CD4-positive, alpha-beta T cell treated with Interleukin-2 at 100 ng/mL for 4 hours (primary cell): ENCODE measurements at places on chromosomes 2 and 18.

GRCh38 chr2:106012591-106013347, 181.3 kb downstream of the UXS1 start:
- DNase-seq, result no peak

DNA sequence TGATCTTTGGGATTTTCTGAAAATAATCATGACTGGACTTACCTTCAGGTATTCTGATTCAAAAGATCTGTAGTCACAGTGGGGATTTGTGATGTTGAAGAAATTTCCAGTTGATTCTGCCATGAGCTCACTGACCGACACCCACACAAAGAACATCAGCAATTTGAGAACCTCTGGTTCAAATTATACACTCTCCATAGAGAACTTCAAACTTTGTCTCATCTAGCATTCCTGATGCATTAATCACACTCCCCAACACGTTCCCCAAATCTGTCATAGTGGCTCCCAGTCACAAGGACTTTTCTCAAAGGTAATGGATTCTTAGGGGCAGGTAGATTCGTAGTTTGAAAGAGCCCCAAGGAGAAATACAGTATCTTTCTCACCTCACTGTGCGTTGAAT, 584.3 kb downstream of the FBXO15 start:
- DNase-seq, result no peak

- DNase-seq, result no peak
These were observed 685.4 kb upstream of the NRXN1 start for GRCh38 chr2:51717312-51717711.

DNA sequence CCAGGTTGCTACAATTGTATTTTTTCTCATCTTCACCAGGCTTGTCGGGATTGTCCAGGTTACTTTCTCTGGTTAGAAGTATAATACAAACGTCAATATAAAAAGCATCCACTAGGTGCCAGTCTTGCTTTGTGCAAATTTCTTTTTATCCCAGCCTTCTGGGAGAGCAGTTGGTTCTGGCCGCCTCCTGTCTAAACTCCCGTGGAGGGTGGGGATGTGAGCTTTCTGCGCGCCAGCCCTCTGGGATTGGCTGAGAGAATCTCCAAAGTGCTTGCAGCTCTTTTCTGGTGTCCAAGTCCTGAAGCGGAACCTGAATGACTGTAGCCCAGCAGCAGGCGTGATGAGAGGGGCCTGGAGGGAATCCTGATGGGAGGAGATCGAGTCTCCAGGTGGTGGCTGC, 22.4 kb upstream of the TOGARAM2 start:
- peak; percentile 71 for DNase-seq

DNA sequence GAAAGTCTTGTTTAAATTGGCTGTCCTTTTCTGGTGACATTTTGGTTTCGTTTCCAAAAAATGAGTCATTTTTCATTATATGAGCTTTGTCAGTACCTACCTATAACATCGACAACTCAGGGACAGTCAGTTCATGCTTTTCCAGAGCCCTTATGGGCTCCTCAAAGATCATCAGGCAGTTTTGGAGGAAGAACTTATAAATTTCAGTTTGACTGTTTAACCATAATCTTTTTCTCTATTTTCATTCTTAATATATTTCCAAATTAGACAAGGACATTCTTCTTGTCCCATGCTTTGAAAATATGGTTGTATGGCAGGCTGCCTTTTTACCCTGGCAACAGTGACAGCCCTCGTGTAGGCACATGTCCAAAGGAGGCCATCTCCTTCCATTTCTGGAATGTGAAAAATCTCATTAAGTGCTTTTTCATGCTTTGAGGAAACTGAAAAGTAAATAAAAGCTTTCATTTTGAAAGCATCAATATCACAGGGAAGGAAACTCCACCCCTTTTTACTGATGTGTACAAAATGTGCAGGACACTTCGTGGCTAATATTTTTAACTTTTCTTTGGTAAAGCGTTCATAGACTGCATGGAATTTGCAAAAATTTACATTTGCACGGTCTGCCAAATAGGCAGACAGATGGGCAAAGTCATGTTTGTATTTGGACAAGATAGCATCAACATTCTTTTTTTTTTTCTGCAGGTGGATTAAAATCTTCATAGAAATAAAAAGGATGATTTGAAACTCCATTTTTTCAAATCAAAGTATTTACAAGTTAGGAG, 7.2 kb upstream of the PROC start:
- peak; percentile 38 for DNase-seq

GRCh38 chr2:9944330-9944758, 7.1 kb upstream of the GRHL1 start:
- no peak for DNase-seq

DNA sequence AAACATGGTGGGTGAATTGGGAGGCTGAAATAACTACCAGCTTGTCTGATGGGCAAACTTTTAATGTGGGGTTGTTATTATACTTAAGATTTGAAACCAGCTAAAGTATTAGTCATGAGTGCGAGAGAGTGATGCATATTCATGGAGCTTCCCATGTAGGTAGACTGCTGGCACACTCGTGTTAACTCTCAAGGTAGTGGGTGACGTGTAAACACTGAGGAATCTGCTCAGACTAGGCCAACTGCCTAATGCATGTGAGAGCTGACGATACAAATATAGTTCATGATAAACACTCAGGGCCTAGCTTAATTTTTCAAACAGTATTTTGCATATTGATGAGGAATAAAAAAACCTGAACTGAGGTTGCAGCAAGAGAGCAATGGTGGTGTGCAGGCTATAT, 1165.7 kb upstream of the PIK3C3 start:
- DNase-seq, result no peak

DNA sequence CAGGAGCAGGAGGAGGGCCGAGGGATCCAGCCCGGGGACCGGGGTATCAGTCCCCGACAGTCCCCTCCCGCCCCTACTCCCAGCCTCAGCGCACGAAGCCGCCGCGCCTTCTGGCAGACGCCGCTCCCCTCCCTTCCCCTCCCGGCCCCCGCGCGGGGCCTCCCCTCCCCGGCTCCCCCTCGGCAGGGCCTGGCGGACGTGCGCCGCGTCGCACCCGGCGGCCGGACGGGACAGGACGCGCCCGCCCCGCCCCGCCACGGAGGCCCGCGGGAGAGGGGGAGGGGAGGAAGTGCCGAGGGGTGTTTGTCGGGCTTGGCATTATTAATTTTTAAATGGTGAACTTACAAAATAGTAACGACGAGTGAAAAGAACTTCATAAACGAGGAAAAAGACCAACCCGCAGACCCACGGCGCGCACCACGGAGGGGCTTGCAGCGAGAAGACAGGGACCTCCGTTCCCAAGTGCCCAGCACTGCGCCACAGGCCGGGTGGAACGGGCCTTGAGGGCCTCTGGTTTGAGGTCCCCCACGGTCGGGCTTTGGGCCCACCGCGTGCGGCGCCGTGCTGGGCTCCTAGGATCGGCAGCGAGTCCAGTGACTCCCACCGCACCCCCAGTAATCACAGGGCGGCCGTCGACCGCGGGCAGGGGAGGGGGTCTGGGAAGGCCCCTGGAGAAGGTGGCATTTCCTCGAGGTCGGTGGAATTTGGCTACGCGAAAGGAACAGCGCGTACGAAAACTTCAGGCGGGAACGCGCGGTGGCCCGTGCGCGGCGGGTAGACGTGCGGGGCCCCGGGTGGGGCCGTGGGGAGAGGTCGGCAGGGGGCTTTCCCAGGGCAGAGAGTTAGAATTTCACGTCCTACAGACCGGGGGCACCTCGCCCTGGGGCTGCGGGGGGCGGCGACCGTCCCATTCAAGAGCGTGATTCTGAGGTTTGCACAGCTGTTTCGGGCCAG, 954 bp upstream of the CTDSP1 start:
- peak; percentile 66 for DNase-seq

GRCh38 chr2:72155151-72155550, 7.5 kb upstream of the CYP26B1 start:
- no peak for DNase-seq

GRCh38 chr2:8805278-8806210, 31.9 kb downstream of the KIDINS220 start:
- DNase-seq, result no peak

GRCh38 chr18:44453505-44453904, 227.2 kb upstream of the SETBP1 start:
- DNase-seq, result no peak

GRCh38 chr2:179677746-179678505, 183.5 kb downstream of the ZNF385B start:
- DNase-seq, result no peak

DNA sequence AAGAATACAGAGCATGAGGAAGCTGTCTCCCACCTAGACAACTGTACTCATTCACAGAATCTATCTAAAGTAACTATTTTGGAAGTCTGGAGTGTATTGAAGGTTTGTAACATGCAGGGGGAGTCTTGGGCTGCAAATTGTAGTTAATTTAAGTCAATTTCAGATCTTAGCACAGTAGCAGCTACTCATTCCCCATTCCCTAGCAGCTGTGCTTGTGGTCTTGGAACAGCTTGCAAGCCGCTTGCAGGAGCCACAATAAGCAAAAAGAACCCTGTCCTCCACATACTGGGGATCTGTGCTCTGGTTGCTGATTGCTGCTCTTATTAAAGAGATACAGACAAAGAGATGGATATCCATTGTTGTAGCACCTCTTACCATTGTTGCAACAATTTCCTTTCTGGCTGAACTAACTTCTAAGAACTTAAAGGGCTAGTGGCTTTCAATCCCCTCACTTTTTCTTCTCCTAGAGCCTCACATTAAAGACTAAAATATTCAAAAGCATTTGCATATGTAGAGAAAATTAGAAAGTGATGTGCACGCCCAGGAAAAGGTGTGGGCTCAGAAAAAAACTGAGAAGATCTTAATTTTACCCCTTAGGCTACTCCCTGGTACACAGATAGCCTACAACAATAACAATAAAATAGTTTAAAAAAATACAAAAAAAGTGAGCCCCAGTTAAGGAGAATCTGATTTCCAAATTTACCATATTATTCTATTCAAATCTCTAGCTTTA, 1775.1 kb upstream of the PIK3C3 start:
- DNase-seq, result no peak

DNA sequence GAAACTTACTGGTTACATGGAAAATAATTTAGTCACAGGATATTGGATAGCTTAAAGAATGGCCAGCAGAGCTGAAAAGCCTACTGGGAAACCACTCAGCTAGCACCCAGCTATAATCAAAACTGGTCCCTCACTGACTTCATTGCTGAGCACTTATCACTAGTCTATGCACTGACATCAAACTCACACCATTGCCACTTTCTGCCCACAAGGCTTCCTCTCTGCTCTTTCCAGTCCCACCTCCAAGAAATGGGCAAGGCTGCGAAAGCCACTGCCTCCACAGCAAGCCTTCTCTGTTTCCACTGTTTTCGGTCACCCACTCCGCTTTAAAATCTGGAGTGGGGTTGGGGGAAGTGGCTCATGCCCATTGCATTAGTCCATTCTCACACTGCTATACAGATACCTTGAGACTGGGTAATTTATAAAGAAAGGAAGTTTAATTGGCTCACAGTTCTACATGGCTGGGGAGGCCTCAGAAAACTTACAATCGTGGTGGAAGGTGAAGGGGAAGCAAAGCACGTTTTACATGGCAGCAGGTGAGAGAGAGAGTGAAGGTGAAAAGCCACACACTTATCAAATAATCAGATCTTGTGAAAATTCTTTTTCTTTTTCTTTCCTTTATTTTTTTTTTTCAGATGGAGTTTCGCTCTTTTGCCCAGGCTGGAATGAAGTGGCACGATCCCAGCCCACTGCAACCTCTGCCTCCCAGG, 77.0 kb upstream of the CERS6 start:
- DNase-seq, result peak; percentile 41

GRCh38 chr2:149200109-149200520, 130.3 kb upstream of the LYPD6 start:
- DNase-seq, result no peak

DNA sequence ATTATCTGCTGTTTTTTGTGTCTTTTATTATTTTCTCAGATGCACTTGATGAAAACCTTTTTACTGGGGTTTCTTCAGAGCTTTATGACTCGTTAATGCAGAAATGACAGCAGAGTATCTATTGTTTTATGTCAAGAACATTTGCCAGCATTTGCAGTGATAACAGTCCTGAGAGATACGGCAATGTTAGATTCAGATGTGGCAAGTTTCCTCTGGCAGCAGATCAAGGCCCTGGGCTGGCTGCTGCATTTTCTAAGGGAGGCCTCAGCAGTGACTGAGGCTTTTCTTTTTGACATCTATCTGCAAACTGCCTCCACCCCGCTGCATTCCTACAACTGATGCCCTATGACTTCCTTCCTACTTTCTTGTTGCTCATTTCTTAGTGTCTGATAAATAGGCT, 40.2 kb downstream of the EFEMP1 start:
- no peak for DNase-seq

DNA sequence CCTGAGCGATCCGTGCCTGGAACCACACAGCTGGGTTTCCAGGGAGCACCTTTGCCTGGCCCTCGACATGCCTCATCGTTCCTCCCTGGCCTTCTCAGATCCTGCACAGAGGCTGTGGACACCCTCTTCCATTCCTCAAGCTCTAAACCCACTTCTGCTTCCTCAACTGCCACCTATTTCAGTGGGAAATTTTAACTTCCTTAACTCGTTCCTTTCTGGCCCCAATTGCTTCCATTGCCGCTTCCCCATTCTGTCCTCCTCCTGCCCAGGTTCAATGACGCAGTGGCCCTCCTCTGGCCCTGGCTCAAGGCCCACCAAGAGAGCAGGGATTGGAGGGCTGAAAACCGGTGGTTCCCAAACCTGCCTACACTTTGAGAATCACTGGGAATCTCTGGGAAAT, 4.8 kb upstream of the B3GNT7 start:
- no peak for DNase-seq

DNA sequence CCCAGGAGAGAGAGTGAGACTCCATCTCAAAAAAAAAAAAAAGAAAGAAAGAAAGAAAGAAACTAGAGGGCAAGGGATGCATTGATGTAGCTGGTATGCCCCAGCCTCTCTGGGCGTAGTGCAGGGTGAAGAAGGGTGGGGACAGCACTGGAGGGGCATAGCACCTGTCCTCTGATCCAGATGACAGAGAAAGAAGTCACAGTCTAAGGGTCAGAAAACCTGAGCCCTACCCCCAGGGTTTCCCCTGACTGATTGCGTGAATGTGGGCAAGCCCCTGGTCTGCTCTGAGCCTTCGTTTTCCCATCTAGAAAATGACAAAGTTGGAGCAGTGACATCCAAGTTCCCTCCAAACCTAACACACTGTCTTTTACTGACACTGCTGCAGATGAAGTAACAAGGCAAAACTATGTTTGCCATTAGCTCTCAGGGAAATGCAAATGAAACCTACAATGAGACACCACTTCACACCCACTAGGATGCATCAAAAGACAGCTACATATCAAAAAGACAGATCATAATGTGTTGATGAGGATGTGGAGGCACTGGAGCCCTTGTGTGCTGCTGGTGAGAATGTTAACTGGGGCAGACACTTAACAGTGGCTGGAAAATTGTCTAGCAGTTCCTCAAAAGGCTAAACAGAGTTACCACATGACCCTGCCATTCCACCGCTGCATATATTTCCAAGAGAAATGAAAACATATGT, 19.5 kb upstream of the YWHAQ start:
- DNase-seq, result no peak

DNA sequence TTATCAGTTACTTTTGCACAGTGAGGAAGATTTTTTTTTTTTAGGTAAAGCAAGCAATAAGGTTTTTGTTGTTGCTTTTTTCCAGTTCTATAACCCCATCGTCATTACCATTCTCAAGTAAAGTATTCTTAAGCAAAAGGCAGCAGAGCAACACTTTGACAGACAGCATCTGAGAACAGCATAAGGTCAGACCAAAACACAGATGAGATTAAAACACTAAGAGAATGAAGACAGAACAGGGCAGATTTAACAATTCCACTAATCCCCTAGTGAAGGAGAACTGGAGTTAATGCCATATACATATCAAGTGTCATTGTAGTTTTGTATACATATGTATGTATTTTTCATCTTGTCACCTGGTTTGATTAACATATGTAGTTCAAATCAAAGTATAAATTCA, 290.2 kb downstream of the METTL4 start:
- DNase-seq, result no peak

GRCh38 chr18:42052122-42052708, 97.2 kb downstream of the PIK3C3 start:
- peak; percentile 8 for DNase-seq
